Glutamatergic neuron (in vitro differentiated cells): ENCODE measurements at places on chromosomes 1 and 21.
A peak's percentile ranks its signal among the peaks of the same experiment; 100 is the strongest.

DNA sequence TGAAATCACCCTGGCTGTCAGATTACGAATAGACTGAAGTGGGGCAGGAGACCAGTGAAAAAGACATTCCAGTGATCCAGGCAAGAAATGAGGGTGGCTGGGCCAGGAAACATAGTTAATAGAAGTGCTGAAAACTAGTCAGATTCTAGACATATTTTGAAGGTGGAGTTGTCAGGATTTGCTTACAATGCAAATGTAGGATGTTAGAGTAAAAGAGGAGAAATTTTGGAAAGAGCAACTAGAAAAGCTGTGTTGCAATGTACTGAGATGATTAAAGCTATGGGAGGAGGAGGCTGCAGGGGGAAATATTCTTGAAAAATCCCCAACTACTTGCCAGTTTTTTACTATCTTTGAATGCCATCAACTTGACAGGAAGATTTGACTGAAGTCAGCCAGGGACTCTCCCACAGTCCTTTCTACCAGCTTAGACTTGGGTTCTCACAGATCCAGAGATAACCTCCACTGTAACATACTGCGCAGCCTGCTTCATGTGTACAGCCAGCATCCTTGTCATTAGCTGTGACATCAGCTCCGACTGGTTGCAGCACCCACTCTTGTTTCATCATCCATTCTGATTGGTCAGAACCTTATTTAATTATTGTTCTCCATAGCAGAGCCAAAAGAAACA is 109.7 kb downstream of the TSEN15 start:
- H3K27me3 ChIP-seq = no peaks in the 10 kb centered on the region
- H3K4me1 ChIP-seq = peaks cover 4% of the 10 kb centered on the region
- no peak overlapping the region for H3K27ac ChIP-seq
- no peaks in the 10 kb centered on the region for H3K36me3 ChIP-seq
- DNase-seq = no peak

- DNase-seq = no peak
- H3K27ac ChIP-seq = no peak overlapping the region
- H3K4me1 ChIP-seq = no peaks in the 10 kb centered on the region
These were observed 4.1 kb upstream of the BTG3 start for GRCh38 chr21:17616831-17617230.

GRCh38 chr1:32216566-32216965 is 5.6 kb downstream of the TMEM234 start:
- peaks cover 3% of the 10 kb centered on the region for H3K27me3 ChIP-seq
- peaks cover 2% of the 10 kb centered on the region for H3K4me1 ChIP-seq
- no peak overlapping the region for H3K27ac ChIP-seq
- no peak overlapping the region for H3K4me3 ChIP-seq
- DNase-seq = no peak

- no peaks in the 10 kb centered on the region for H3K4me1 ChIP-seq
- H3K4me3 ChIP-seq = no peak overlapping the region
- H3K27me3 ChIP-seq = no peaks in the 10 kb centered on the region
- DNase-seq = no peak
- no peaks in the 10 kb centered on the region for H3K36me3 ChIP-seq
These were observed 168.1 kb downstream of the DUSP10 start for GRCh38 chr1:221573756-221574155.

DNA sequence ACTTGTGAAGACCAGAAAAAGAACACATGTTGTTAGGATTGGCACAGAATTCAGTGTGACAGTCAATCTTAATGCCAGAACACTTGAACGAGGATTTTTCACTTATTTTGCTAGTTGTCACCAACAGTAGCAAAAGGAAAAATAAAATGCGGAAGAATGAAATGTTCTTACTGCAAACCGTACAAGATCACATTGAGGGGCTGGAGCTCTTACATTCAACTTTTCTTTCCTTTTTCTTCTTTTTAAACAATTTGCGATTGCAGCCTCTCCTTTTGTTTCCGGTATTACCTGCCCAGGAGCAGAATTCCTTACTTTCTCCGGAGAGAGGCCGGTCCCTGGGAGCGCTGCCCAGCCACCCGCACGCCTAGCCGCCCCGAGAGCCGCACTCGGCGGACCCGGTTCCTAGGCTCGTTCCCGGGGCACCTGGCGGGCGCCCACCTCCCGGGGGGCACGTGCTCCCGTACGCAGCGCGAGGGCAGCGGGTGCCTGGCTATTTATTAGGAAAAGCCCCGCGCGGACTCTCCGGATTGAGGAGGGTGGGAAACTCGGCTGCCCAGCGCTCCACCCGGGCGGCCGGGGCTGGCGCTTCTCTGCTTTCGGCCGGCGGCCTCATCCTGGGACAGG is 1.2 kb upstream of the CAMTA1 start:
- H3K36me3 ChIP-seq = no peaks in the 10 kb centered on the region
- no peak for DNase-seq
- H3K4me3 ChIP-seq = peak overlapping the region; percentile 89
- H3K27ac ChIP-seq = peak overlapping the region; percentile 72

DNA sequence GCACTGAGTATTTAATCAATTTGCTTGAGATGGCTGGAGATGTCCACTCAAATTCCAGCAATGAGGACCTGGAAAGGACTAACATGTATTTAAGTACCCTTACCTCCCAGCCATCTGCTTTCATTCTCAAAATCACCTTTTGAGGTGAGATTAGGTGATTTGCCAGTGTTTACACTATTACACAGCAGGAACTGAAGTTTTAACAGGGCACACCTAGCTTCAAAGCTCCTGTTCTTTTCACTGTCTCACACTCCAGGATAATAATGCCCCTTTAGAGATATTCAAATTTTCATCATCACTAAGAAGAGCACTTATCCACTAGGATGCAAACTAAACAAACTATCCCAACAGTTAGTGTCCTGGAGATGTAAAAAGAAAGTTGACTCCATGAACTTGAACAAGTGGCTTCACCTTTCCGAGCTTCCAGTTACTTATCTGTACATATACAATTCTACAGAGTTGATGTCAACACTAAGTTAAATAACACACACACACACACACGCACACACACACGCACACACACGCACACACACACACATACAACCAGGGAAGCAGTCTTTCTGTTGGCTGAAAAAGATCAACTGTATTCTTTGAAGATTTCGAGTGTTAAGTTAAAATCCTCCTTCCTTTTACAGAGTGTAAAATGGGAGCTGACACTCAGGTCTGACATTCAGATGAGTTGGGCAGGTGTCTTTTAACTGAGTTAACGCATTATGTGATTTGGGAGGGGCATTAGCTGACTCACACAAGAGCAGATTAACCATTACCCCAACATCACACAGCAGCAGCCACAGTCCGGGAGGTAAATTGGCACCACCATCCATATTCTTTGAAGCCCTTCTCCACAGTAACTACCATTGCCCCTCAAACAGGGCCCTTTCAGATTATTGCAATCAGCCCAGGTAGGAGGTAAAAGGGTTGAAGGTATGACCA is 15.5 kb upstream of the JAK1 start:
- H3K4me3 ChIP-seq = no peak overlapping the region
- H3K36me3 ChIP-seq = no peaks in the 10 kb centered on the region
- DNase-seq = no peak
- no peaks in the 10 kb centered on the region for H3K4me1 ChIP-seq
- no peaks in the 10 kb centered on the region for H3K27me3 ChIP-seq
- H3K27ac ChIP-seq = no peak overlapping the region

DNA sequence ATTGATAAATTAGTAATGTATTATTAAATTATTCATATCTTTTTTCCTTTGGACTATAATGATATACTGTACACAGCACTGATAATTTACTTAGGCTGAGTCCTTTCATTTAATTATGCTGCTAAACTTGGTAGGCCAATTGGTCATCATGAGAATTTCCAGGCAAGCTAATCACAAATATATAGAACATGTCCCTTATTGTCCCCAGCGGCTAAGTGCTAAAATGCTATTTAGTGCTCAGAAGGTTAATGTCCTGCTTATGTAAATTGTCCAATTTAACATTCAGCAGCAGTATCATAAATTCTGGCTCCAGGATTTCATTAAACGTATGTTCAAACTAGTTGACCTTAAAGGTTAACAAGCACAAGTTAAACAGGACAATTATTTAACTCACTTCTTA is 30.0 kb upstream of the RRP15 start:
- DNase-seq = no peak
- H3K4me1 ChIP-seq = no peaks in the 10 kb centered on the region
- no peak overlapping the region for H3K27ac ChIP-seq
- H3K27me3 ChIP-seq = no peaks in the 10 kb centered on the region
- no peak overlapping the region for H3K4me3 ChIP-seq
- H3K36me3 ChIP-seq = peaks cover 9% of the 10 kb centered on the region

DNA sequence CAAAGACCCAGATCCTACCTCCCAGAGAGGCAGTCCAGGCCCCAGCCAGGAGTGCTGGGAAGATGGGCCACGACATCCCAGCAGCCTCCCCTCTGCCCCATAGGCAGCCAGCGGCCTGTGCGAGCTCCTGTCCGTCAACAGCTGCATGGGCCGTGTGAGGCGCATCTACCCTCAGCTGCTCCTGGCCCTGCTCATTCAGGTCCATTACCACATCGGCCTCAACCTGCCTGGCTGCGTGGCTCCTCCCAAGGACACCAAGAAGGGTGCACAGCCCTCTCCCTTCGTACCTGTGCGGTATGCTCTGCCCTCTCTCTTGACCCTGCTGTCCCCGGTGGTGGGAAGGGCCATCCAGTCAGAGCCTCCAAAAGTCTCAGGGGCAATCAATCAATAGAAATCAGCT is 29.5 kb upstream of the TTC4 start:
- H3K36me3 ChIP-seq = no peaks in the 10 kb centered on the region
- H3K27me3 ChIP-seq = peaks cover 6% of the 10 kb centered on the region
- no peak for DNase-seq
- H3K27ac ChIP-seq = no peak overlapping the region

DNA sequence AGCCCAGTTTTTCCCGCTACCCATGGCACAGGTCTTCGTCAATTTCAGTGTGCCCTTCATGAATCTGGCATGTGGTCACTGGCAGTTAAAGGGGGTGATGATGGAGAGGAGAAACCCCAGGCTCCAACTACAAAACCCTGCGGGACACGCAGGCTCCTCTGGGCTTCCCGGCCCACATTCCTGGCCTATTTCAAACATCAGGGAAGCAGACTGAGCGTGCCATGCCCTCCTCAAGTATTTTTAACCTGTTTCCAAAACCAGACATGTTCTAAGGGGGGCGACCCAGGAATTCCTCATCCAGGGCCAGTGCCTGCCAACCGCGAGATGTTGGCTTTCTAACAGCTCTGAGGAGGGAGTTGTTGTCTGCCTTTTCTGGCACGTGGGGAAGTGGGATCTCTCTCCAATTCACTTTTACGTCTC is 85.1 kb downstream of the CAPZB start:
- no peaks in the 10 kb centered on the region for H3K36me3 ChIP-seq
- no peak overlapping the region for H3K27ac ChIP-seq
- peaks cover 40% of the 10 kb centered on the region for H3K4me1 ChIP-seq
- DNase-seq = no peak

DNA sequence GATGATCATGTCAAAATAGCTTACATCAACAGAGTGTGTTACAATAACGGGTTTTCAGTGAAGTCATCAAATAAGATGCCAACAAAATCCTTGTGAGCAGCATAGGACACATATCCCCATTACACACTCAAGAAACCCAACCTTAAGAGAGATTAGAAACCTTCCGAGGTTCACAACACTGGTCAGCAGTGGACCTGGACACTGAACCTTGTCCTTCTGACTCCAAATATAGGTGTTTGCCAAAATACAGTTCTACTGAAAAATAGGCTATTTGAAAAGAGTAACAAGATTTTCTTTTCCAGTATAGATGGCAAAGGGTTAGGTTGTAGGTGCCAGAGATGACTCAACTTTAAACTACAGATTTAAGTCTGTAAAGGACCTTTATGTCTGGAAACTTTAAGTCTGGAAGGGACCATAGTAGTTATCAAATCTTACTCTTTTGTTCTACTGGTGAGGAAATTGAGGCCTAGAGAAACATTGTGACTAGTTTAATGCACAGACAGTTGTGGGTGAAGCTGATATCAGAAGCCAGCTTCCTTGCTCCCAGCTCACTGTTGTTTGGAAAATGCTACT is 811 bp upstream of the REG4 start:
- DNase-seq = no peak
- H3K27me3 ChIP-seq = no peaks in the 10 kb centered on the region
- H3K4me3 ChIP-seq = no peak overlapping the region
- no peaks in the 10 kb centered on the region for H3K4me1 ChIP-seq
- no peaks in the 10 kb centered on the region for H3K36me3 ChIP-seq
- H3K27ac ChIP-seq = no peak overlapping the region

GRCh38 chr1:111497592-111497991 is 5.8 kb downstream of the ADORA3 start:
- DNase-seq = no peak
- H3K36me3 ChIP-seq = no peaks in the 10 kb centered on the region
- H3K4me1 ChIP-seq = no peaks in the 10 kb centered on the region

GRCh38 chr1:185375583-185375982 is 58.5 kb upstream of the IVNS1ABP start:
- no peak overlapping the region for H3K27ac ChIP-seq
- DNase-seq = no peak
- H3K27me3 ChIP-seq = no peaks in the 10 kb centered on the region
- H3K36me3 ChIP-seq = no peaks in the 10 kb centered on the region

- no peaks in the 10 kb centered on the region for H3K36me3 ChIP-seq
- no peak for DNase-seq
- H3K27me3 ChIP-seq = peaks cover 7% of the 10 kb centered on the region
- H3K27ac ChIP-seq = no peak within 1 kb of the TSS
- H3K4me3 ChIP-seq = no peak within 1 kb of the TSS
These were observed at the start of gene TIE1 for GRCh38 chr1:43300378-43301094. TSS of gene TIE1 (plus strand) at chr1:43300982. CDS start at chr1:43301072, 90 bp downstream.

DNA sequence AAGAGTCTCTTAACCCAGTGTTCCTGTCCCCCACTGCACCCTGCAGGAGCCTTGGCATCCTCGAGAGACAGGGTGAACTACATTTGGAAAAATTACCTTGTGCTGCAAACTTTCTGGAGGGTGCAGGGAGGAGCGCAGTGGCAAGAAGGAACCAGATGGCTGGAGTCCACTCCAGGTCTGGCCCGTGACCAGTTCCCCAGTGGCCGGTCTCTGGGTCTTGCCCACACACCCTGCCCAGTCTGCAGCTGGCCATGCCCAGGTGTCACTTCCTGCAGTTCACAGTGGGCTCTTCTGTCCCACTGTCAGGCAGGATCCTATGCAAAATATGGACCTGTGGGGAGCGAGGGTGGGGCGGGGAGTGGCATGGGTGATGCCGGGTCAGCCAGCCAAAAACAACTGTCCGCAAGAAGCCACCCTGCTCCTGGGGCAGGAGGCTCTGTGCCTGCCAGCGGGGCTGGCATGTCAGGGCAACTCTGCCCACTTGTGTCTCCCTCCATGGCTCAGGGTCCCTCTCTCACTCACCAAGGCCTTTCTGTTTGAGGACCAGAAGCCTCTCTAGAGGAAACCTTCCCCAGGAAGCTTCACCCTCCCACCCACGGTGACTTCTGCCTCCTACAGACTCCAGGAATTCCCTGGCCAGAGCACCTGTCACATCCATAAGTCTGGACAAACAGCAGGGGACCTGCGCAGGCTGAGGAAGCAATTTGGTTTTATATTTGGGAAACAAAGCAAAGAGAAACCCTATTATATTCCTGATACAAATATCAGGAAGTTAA is 55.6 kb downstream of the KIF21B start:
- no peak overlapping the region for H3K27ac ChIP-seq
- peaks cover 5% of the 10 kb centered on the region for H3K36me3 ChIP-seq
- peaks cover 8% of the 10 kb centered on the region for H3K27me3 ChIP-seq
- H3K4me3 ChIP-seq = no peak overlapping the region

GRCh38 chr1:244448279-244449036 is 3.3 kb downstream of the ADSS2 start:
- peak overlapping the region; percentile 47 for H3K4me3 ChIP-seq
- no peak for DNase-seq
- no peaks in the 10 kb centered on the region for H3K36me3 ChIP-seq
- peak overlapping the region; percentile 67 for H3K27ac ChIP-seq
- H3K27me3 ChIP-seq = peaks cover 8% of the 10 kb centered on the region
